Stimulated activated naive CD8-positive, alpha-beta T cell treated with anti-CD3 and anti-CD28 coated beads, Interleukin-15, amount 100 ng/mL, for 72 hours (primary cell): ENCODE measurements at places on chromosomes 1 and 21.

DNA sequence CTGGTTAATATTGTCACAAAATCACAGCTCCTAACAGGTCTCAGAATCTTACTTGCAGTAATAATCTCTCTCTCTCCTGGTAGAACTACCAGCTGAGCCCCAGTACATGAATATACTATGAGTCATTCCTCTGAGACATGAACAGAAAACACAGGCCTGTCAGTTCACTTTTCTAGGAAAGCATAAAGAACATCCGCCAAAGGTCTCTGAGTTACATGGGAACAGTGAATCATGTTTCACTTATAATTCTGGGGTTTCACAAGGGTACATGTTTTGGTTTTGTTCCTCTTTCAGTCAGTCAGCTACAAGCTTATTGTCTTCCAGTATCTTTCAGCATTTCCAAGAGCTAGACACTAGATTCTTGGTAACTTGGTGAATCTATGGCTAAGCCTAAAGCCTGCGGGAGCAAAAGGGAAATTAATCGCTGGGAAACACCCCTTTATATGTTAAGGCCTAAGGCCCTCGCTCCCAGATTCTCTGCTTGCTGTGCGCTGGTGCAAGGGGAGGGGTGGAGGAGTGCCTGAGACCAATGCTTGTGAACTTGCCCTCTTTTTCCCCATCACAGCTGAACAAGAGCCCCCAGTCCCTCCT is 31.7 kb downstream of the IFNGR2 start:
- DNase-seq: peak; percentile 55

DNA sequence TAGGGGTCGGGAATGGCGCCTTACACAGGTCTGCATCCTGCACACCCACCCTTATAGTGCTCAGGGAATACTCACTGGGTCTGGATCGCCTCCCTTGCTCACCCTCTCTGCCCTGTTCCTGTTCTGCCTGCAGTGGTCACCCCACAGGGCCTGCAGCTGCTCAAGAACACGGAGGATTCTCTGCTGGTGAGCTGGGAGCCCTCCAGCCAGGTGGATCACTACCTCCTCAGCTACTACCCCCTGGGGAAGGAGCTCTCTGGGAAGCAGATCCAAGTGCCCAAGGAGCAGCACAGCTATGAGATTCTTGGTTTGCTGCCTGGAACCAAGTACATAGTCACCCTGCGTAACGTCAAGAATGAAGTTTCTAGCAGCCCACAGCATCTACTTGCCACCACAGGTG is 12.4 kb downstream of the TNN start:
- DNase-seq: no peak

GRCh38 chr1:93111065-93111464 is 32.0 kb downstream of the MTF2 start:
- DNase-seq: no peak

GRCh38 chr1:180280617-180281016 is 50.6 kb downstream of the LHX4 start:
- no peak for DNase-seq

- no peak for DNase-seq
These were observed 12.7 kb downstream of the C1QB start for GRCh38 chr1:22665752-22666151.
